NB4 (cell line): ENCODE measurements at places on chromosomes 11 and 22.

DNA sequence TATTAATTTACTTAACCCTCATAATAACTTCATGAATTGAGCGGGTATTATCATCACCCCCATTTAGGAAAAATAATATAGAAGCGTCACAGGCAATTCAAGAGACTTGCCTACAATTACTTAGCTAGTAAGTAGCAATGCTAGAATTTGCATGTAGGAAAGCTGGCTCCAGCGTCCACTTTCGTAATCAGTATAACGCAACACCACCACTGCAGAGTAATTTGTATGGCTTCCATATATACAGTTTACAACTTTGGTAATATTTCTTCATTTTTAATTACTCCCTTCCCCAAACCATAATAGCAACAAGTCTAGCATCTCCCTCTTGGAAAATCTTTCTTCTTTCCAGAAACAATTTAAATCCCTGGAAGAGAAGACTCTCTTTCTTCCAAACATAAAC lies 89.9 kb upstream of the OR5AK2 start:
- DNase-seq = peak; percentile 29

- DNase-seq = no peak
These were observed 5.4 kb upstream of the APOL2 start for GRCh38 chr22:36244522-36245391.

DNA sequence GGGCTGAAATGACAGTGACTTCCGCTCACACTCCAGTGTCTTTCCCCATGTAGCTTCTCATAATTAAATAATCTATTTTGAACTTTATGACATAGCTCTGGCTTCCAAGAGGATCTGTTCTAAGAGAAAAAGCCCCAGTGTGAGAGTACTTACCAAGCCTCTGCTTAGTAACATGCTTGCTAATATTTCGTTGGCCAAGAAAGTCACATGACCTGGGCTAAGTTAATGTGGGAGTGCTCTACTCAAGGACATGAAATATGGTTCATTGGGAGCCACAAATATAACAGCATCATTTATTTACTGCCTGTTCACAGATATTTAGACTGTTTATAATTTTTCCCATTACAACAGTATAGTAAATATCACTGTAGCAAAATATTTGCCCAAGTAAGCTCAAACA lies 42.5 kb downstream of the CCDC73 start:
- no peak for DNase-seq

- DNase-seq = no peak
These were observed 2.8 kb upstream of the JHY start for GRCh38 chr11:122879785-122880184.
